ENCODE measurements at places on chromosomes 4 and X. TPM values are rescaled to one million over a fixed set of nuclear protein-coding genes. Genes with fewer than 3 reads are reported as not detected.

GRCh38 chr4:102608190-102608589 is 107.0 kb downstream of the NFKB1 start:
- H3K27me3 ChIP-seq = no peaks in the 10 kb centered on the region
- no peak for DNase-seq
- H3K4me3 ChIP-seq = no peak overlapping the region
- peaks cover 19% of the 10 kb centered on the region for H3K36me3 ChIP-seq

DNA sequence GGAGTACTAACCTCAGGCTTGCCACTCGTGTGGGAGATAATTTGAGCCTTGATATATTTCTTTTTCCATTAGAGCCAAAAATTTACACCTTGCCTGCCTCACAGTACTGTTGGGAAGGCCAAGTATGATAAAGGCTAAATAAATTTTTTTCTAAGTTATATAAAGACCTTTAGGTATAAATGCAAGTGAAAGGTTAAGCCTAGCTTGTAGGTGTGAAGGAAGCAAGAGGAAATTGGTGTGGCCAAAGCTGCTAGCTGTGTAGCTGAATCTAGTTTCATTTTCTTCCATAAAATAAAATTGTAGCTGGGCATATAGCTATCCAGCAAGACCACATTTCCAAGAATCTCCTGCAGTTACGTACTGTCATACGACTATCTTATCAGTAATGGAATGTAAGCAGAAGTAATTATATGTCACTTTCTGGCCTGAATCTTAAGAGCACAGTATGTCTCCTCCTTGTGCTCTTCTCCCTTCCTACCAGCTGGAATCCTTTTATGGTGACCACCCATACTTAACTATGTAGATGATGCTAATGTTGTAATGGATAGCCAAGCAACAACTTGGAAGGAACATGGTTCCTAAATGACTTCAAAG is 14.3 kb upstream of the GABRE start:
- H3K36me3 ChIP-seq = no peaks in the 10 kb centered on the region
- H3K27me3 ChIP-seq = no peaks in the 10 kb centered on the region
- no peak overlapping the region for H3K4me3 ChIP-seq
- no peak for DNase-seq

- H3K4me3 ChIP-seq = no peak overlapping the region
- H3K27ac ChIP-seq = no peak overlapping the region
- no peaks in the 10 kb centered on the region for H3K4me1 ChIP-seq
- H3K27me3 ChIP-seq = no peaks in the 10 kb centered on the region
- no peak for DNase-seq
- H3K36me3 ChIP-seq = no peaks in the 10 kb centered on the region
Observed at GRCh38 chr4:172721659-172722058, 447.0 kb upstream of the GALNT7 start.

RIBC1 gene
- total RNA-seq = 0.36 TPM

Measured in psoas muscle (tissue), 8 donors.